ENCODE measurements at places on chromosomes 11 and 22.

GRCh38 chr11:44842220-44842619 lies 108.5 kb downstream of the TP53I11 start:
- peak; percentile 95 for DNase-seq

- DNase-seq, result no peak
Measured at GRCh38 chr11:92246630-92247029, 22.0 kb downstream of the FAT3 start.

- peak; percentile 32 for DNase-seq
Measured at GRCh38 chr22:45008751-45009605, 827 bp downstream of the PHF21B start.

- no peak for DNase-seq
Measured at GRCh38 chr11:62345861-62346260, 8.6 kb downstream of the ASRGL1 start.

DNA sequence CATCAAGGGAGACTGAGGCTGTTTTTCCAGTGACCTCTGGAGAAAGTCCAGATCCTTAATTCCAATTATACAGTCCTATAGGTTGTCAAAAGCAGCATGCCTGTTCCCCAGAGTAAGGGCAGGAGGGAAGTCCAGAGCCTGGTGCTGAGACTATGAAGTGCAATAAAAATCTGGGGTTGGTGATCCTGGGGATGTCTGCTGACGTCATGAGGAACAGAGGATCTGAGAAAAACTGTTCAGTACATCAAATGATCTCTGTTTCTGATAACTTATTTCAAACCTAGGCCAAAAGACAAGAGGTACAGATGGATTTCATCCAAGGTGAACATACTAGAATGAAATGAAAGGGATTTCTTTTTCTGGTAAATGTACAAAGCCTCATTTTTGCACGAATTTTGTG lies 12.1 kb downstream of the OR5W2 start:
- no peak for DNase-seq
